H54 (cell line): ENCODE measurements at places on chromosomes 5 and 9.

GRCh38 chr5:170867825-170868224 is 6.0 kb downstream of the RANBP17 start:
- DNase-seq: no peak

- DNase-seq: no peak
These were observed 9.5 kb downstream of the SH3PXD2B start for GRCh38 chr5:172444626-172445365.

DNA sequence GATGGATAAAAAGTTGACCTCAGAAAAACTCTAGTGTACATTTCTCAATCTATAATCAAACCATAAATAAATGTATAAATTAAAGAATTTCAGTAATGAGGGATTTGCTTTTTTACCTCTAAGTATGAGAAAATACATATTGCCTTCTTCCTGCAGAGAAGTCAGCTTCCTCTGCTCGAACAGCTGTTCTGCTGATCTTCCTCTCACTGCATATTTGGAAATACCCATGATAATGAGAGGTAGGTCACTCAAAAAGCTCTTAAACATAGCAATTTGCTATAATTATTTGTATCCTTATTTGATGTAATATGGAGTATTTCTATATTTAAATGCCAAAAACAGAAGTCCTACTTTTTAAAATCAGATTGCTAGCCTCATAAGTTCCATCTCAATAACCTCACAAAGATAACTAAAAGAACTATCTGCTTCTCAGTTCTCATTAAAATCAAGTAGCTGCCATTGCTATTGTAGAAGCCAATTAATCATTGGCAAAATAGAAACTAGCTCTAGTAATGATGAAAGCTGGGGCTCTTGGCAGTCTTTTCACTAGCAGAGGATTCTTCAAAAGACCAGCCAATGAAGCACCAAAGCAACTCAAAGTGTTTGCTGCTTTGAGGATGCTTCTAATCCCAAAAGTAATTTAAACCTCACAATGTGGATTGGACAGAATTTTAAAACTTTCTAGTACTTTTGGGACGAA is 35.7 kb upstream of the OR13D1 start:
- no peak for DNase-seq

- DNase-seq: no peak
These were observed 346.8 kb downstream of the PIK3R1 start for GRCh38 chr5:68562308-68562707.

DNA sequence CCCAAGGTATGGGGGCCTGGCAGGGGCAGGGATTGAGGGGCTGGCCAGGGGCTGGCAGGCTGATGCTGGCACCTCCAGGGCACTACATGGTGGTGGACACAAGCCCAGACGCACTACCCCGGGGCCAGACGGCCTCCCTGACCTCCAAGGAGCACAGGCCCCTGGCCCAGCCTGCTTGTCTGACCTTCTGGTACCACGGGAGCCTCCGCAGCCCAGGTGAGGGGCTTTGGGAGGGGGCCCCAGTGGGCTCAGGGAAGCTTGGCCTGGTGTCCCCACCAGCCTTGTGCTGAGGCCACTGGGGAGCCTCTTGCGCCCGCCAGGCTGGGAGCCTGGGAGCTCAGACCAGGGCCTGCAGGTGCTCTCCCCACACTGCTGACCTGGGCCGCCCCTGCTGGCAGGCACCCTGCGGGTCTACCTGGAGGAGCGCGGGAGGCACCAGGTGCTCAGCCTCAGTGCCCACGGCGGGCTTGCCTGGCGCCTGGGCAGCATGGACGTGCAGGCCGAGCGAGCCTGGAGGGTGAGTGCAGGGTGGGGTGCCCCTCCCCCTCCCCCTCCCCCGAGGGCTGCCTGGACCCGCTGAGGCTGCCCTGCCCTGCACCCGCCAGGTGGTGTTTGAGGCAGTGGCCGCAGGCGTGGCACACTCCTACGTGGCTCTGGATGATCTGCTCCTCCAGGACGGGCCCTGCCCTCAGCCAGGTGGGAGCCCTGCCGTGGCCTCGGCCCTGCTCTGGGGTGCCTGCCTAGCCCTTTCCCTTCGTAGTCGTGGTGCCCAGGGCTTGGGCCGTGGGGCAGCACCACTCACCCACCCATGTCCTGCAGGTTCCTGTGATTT is 5.7 kb downstream of the MAMDC4 start:
- no peak for DNase-seq

DNA sequence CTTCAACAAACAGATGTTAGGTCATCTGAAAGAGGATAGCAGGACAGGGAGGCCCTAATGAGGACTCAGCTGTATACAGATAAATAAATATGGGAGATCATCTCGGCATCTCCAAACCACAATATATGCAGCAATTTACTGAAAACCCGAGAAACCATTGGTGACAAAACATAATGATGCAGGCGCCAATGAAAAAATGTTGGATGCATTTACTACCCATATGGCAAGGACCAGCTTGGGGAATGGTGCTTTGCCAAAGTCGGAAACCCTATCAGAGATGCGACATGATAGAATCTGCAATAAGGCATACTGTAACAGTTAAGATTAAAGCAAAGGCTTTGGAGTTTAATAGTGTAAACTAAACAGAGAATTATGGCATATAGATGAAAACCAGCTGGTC is 92.0 kb downstream of the SNCAIP start:
- DNase-seq: no peak

- no peak for DNase-seq
These were observed 27.2 kb downstream of the FBXW2 start for GRCh38 chr9:120765910-120766425.

GRCh38 chr9:114246558-114246957 is 76.3 kb upstream of the ORM1 start:
- no peak for DNase-seq

DNA sequence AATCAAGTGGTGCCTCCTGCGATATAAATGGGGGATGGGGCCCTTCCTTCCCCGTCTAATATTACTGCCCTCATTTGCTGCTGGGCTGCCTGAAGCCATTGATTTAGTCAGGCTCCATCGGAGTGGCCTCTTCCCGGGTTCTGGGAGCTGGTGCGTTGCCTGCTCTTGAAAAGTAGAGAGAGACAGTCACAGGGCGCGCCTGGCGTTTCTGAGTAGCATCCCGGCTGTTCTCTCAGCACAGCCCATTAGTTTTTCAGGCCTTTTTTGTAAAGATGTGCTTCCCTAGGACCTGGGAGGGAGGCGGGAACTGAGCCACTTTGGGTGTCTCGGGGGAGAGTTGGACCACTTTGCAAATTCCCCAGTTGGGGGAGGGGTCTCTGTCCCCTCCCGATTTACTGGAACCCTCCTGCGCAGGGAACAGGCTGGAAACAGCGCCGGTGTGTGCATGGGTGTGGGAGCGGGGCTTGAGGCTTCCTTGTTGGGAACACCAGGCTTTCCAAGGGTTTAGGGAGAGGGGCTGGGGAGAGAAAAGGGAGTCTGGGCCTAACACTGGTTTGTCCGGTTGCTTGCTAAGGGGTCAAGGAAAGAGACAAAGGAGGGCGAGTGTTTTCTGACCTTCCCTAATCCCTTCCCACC is 4.7 kb downstream of the PRDM6 start:
- no peak for DNase-seq

GRCh38 chr5:151081431-151082281 is 822 bp upstream of the TNIP1 start:
- no peak for DNase-seq

DNA sequence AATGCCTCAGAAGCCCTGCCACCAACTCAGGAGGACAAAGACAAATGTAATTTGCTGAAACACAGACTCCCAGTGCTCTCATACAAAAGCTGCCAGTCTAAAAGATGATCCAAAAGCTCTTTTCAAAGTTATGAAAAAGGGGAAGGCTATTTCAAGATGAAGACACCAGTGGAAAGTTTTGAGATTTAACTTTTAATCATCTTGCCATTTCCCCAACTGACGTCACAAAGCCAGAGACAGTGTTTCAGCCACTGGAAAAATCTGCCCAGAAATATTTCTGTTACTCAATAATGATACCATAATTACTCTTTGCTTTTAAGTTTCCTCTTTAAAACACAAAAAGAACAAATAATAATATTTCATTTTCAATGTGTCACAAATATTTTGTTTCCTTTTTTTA is 20.9 kb downstream of the ENG start:
- DNase-seq: no peak

DNA sequence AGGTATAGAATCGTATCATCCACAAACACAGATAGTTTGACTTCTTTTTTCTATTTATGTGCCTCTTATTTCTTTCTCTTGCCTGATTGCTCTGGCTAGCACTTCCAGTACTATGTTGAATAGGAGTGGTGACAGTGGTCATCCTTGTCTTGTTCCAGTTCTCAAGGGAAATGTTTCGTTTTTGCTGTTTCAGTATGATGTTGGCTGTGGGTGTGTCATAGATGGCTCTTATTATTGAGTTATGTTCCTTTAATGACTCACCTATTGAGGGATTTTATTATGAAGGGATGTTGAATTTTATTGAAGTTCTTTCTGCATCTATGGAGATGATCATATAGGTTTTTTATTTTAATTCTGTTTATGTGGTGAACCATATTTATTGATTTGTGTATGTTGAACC is 70.3 kb downstream of the ENC1 start:
- no peak for DNase-seq

- no peak for DNase-seq
These were observed 19.8 kb downstream of the PCDHAC2 start for GRCh38 chr5:140986117-140986521.

DNA sequence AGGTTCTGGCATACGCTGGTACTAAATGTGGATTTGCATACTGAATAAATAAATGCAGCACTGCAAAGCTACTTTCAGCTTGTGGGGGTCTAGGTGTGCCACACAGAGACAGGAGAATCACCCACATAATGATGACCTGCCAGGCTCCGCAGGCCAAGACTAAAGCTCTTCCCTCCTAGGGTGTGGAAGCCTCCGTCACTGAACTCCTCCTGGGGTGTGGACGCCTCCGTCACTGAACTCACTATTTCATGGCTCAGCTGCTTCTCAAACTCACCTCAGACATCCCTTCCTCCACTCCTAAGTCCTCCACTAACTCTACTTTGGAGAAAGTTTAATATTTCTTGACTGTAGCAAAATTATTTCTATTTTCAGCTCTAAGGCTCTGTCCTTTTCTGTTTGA is 65.3 kb upstream of the GOLPH3 start:
- DNase-seq: no peak

DNA sequence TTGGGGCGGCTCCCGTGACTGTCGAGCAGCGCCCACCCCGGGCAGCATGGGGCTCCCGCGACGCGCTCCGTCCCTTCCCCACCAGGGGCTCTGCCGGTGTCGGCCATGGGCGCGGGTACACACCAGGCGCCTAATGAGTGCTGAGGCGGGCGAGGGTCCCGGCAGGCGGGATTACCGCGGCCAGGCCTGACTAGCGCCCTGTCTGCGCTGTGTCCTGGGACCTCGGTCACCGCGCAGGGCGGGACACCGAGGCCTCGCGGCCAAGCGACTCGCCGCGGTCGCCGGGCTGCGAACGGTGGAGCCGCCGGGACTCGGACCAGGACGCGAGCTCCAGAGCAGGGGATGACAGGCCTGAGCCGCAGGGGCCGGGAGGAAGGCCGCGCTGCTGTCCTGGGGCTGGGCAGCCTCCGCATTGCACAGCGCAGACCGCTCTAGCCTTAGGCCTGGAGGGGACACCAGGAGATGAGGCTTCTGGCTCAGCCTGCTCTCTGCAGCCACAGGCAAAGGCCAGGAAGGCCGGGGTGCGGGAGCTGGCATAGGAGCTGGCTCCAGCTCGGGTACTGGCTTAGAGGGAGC is 14.1 kb downstream of the LCN10 start:
- DNase-seq: no peak

- DNase-seq: no peak
These were observed 28.7 kb downstream of the SMIM32 start for GRCh38 chr5:136164226-136164625.
